ENCODE measurements at places on chromosomes 3 and 15.

DNA sequence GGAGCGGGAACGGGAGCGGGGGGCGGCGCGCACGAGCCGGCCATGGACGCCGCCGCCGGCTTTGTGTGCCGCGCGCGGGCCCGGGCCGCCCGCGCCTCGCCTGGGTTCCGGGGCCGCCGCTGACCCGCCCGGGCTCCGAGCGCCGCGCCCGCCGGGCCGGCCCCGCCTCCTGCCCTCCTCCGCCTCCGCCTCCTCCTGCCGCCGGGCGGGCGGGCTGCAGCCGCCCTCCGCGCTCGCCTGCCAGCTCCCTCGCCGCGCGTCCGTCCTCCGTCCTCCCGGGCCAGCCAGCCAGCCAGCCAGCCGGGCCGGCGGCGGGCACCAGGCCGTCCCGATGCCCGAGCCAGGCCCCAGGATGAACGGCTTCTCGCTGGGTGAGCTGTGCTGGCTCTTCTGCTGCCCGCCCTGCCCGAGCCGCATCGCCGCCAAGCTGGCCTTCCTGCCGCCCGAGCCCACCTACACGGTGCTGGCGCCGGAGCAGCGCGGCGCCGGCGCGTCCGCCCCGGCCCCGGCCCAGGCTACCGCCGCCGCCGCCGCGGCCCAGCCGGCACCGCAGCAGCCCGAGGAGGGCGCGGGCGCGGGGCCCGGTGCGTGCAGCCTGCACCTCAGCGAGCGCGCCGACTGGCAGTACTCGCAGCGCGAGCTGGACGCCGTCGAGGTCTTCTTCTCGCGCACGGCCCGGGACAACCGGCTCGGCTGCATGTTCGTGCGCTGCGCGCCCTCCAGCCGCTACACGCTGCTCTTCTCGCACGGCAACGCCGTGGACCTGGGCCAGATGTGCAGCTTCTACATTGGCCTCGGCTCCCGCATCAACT lies at the start of gene ABHD17C:
ABHD17C (plus strand) TSS at position 212 of the 812 bp plus-strand sequence; CDS start at position 332, 120 bp downstream.
- peak; percentile 12 for DNase-seq

GRCh38 chr3:184290331-184290730 lies 8.7 kb upstream of the PSMD2 start:
- DNase-seq, result no peak

- DNase-seq, result no peak
Observed at GRCh38 chr15:32861761-32862160, 144.0 kb downstream of the GREM1 start.

DNA sequence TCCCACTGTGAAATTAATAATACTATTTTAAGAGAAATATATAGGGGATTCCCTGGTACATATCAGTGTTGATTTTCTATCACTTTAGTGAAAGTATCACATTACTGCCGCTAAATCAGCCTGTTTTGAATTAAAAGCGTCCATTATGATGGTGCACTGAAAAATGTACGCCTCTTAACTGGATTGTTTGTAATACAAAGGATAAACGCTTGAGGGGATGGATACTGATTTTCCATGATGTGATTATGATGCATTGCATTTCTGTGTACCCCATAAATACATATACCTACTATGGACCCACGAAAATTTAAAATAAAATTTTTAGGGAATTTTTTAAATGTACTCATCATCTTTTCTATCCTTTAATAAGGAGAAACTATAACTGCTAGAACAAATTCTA lies 478.6 kb downstream of the MAGI1 start:
- DNase-seq, result no peak

- DNase-seq, result peak; percentile 96
Observed at GRCh38 chr3:185402561-185402960, 39.6 kb downstream of the MAP3K13 start.

- DNase-seq, result no peak
Observed at GRCh38 chr3:101391413-101391950, 71.1 kb upstream of the IMPG2 start.

DNA sequence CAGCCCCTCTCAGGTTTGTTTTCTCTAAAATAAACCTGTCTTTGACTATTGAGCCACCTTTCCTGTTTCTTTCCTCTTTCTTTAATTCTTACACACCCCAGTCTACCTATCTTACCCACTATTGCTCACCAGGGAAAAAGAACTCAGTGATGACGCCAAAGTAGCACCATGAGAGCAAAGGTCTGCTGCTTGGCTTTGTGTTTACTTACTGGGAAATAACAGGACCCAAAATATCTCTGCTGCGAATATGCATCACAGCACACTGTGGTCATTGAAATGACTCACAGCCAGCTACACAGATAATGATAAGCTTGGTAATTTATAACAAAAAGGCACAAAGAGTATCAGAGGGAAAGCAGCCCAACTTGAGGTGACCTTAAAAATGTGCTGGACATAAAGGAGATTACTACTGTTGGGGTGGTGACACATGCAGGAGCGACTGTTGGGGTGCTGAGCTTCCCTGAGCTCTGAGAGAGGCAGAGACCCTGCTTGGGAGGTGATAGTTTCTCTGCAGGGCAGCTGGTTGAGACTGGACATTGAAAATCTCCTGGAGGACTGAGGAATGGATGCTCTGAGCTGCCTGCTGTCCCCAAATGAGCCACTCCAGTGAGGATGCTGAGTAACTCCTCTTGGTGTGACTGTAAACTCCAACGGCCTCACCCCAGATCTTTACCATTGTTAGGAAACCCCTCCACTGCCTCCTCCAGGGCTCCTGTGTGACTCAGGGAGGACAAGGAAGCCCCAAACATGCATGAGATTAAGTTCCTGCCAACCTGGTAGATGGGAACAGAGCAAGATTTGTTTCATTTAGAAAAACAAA lies 14.5 kb downstream of the EFCAB12 start:
- DNase-seq, result no peak

DNA sequence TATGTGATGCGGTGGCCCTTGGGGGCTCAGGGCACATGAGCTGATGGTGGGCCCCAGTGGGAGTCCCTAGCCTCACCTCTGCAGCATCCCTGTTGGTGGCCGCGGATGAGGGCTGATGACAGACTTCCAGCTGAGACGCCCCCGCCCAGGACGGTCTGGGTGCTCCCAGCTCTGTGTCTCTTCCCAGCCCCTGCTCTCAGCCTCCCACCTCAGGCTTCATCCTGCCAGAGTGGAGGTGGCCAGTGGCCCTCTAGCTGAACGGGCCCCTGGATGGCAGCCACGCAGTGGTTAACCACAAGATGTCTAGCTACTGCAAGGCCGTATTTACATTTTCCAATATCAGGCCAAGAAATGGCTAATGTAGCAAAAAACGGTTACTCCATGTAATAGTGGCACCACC lies 205.3 kb upstream of the LINGO1 start:
- DNase-seq, result no peak

DNA sequence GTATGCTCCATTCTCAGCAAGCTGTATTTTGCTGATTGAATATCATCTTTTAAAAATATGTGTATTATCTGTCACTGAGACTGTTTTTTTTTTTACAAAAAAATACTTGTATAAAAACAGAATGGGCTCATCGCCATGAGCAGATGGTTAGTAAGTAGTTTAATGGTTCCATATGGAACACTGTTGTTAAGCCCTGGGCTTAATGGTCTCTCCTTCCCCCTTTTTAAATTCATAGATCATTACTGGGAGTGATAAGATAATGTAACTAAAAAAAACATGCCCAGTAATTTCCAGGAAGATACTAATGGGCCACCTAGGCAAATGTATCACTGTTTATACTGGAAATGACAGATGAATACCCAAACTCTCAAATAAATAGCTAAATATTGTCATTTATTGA lies 95.3 kb upstream of the TPRG1 start:
- DNase-seq, result peak; percentile 75

DNA sequence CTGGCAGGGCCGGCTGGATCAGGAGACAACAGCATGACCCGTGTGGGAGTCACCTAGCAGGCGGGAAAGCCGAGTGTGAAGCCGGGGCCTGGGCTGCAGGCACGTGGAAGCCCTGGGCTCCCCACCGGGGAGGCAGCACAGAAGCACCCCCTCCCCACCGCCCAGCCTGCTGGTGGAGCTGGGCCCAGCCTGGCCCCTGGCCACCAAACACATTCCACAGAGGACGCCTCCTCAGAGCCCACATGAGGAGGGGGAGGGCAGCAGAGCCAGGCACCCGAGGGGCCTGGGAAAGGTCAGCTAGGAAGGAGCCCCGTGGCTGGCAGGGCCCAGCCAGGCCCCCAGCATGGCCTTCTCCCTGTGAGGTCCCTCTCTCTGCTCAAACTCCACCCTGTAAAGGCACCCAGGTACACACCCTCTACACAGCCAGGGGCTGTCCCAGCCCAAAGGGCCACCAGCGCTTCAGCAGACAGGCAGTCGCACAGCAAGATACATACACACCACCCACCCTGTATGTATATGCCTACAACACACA lies 4.5 kb downstream of the PLXNB1 start:
- no peak for DNase-seq

GRCh38 chr3:87710511-87710910 lies 348.3 kb downstream of the CGGBP1 start:
- DNase-seq, result no peak

- DNase-seq, result no peak
Observed at GRCh38 chr3:11539218-11539617, 104.5 kb downstream of the VGLL4 start.

DNA sequence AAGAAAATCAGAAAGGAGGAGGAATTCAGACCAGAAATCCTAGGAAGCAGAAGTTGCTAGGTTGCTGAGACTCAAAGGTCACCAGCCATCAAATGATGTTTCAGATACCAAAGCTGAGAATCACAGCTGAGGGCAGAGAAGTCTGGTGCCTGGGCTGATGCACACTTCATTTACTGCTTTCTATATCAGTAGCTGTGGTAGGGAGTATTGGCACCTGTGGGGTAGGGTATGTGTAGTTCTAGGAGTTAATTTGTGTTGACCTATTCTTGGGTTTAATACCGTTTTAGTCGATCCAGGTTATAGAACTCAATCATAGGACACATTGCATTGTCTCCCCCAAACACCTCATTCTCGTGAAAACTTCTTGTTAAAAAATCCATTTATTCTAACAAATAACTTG lies 529.6 kb downstream of the AGBL1 start:
- DNase-seq, result no peak

- no peak for DNase-seq
Observed at GRCh38 chr3:185406121-185406620, 43.2 kb downstream of the MAP3K13 start.

DNA sequence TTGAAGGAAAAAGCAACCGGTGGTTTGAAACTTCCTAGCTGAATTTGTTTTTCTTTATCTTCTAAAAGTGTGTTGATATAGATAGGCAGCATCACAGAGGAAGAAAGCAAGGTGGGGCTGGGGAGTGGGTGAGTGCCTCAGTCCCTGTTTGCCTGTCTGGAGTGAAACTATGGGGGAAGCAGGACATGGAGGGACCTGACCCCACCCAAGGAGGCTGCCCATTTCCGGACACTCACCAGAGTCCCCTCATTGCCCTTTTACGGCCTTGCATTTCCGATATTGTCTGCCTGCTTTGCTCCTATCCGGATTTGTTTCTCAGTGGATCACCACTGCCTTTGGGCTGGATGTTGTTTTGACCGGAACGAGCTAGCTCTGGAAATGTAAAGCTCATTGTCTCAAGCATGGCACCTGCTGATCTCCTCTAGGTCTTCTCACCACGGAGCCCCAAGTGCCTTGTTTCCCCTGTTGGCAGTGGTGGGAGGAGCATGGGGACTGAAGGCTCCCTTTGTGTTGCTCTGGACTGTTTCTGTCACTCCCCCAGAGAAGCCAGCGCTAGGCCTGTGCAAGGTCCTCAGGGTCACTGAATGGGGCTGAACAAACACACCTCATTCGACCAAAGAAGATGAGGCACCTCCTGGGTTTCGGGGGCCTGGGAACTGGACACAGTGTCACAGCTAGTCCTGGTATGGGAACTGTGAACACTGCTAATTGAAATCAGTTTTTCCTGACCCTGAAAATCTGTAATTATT lies 7.0 kb downstream of the CLDN11 start:
- DNase-seq, result no peak

- DNase-seq, result no peak
Observed at GRCh38 chr15:69730281-69731080, 277.9 kb downstream of the RPLP1 start.

DNA sequence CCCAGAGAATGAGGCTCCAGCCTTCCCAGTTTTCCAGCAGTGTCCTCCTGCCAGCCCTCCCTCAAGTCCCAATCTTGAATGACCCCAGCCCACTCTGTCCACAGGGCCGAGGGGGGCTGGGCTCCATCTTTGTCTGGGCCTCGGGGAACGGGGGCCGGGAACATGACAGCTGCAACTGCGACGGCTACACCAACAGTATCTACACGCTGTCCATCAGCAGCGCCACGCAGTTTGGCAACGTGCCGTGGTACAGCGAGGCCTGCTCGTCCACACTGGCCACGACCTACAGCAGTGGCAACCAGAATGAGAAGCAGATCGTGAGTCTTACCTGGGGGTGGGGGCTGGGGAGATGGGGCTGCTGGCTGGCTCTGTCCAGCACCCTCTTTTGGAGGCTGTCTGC lies 5.6 kb upstream of the FES start:
- DNase-seq, result no peak

DNA sequence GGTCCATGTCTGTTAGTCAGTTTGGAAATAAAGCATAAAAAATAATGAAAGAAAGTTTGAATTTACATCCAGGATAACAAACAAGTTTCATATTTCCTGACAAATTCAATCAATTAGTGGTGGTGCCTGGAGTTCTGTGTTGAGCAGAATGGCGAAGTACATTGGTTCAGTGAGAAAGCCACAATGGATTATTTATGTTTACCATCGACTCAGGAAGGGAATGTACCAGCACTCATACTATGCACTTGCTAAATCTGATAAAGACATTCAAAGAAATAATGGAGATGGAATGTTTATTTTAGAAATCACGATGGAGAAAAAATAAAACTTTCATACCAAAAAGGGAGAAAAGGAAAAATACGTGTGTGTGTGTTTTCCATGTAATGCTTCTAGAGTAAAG lies 45.3 kb upstream of the MME start:
- no peak for DNase-seq

- DNase-seq, result no peak
Observed at GRCh38 chr15:64599226-64599625, 138.8 kb downstream of the ZNF609 start.

DNA sequence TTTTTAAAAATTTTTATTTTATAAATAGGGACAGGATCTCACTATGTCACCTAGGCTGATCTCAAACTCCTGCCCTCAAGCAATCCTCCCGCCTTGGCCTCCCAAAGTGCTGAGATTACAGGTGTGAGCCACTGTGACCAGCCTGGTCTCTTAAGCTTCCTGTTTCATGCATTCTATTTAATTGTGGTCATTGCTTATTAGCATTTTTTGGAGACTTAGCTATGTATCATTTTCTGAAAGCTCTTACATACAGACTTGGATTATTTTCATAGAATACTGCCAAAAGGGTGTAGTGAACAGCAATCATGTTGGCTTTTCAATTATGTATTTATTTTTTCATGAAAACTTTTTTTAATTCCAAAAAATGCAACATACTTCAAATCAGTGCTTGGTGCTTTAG lies 51.5 kb upstream of the DCUN1D1 start:
- DNase-seq, result no peak

DNA sequence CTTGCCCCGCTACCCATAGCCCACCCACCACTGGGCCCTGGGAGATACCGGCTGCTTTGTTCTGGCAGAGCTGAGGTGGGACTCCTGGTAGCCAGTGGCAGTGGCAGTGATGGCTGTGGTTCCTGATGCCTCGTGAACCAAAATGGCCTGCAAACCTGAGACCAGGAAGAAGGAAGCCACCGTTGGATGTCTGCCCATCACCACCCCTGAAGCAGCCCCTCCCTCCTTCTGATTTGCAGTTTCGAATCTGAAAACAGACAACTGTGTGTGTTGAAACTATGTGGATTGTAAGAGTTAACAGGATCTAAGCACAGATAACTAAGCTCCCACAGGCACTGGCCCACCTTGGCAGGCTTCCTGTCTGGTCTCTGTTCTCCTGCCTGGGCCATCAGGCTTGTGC lies 66.6 kb downstream of the NUP210 start:
- DNase-seq, result no peak

- no peak for DNase-seq
Observed at GRCh38 chr3:117195034-117195433, 485.5 kb downstream of the TUSC7 start.
